ENCODE measurements at places on chromosomes 7 and 10. TPM values are rescaled to one million over a fixed set of nuclear protein-coding genes. Genes with fewer than 3 reads are reported as not detected.

The EBF3 gene
- 22.2 TPM for total RNA-seq

The PTN gene
- total RNA-seq, result not detected

The ZMIZ1 gene
- total RNA-seq, result 21.8 TPM

The NCAPG2 gene
- total RNA-seq, result 14.0 TPM

The LRRD1 gene
- under 0.01 TPM for total RNA-seq

The CFTR gene
- total RNA-seq, result not detected

The NKX1-2 gene
- not detected for total RNA-seq

The ZFAND4 gene
- 5.9 TPM for total RNA-seq

The NFE2L3 gene
- total RNA-seq, result 60.8 TPM

The HMX2 gene
- not detected for total RNA-seq

The GPR15LG gene
- total RNA-seq, result not detected

The SKIDA1 gene
- total RNA-seq, result 0.67 TPM

The KCNH2 gene
- under 0.01 TPM for total RNA-seq

The KIF11 gene
- total RNA-seq, result 13.7 TPM

The SLC35G1 gene
- total RNA-seq, result 3.3 TPM

The TRDMT1 gene
- 10.1 TPM for total RNA-seq

The SPOCK2 gene
- total RNA-seq, result 0.98 TPM

The CC2D2B gene
- 0.86 TPM for total RNA-seq

The ACBD7 gene
- total RNA-seq, result 0.65 TPM

The DMBT1 gene
- not detected for total RNA-seq

The C10orf53 gene
- total RNA-seq, result not detected

Data from vein endothelial cell (primary cell).